ENCODE measurements at places on chromosomes 1 and 21.

DNA sequence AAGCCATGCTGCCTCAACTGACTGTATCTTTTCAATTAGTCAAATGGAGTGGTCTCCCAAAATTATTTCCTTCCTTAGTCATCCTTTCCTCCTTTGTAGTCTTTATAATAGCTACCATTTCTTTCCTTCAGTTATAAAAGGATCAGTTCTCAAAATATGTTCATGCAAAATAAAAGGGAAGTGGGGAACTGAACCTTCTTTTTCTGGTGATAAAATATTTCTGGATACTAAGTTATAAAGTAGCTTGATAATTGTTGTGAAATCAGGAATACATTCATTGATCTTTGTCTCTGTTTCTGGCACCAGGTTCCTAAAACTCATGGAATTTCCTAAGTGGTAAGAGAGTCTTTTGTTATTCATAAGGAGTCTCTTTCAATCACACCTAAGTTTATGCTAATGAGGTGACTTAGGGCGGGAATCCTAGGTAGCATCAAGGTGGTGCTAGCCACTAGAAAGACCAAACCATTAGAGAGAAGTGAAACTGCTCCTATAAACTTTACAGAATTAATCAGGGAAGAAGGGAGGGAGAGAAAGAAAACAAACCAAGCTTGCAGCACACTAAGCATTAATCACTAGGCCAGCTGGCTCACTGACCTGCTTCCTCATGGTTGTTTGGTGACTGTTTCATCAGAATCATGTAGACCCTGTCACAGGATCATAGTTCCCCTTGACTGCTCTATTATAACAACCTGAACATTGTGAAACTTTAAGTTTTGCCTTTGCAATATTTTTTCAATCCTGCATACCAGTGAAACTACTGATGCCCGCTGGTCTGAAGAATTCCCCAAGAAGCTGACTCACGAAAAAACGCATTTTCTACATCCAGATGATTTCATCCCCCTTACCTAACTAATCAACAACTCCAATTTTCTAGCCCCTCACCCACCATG lies 161.6 kb upstream of the PTBP2 start:
- DNase-seq, result no peak

DNA sequence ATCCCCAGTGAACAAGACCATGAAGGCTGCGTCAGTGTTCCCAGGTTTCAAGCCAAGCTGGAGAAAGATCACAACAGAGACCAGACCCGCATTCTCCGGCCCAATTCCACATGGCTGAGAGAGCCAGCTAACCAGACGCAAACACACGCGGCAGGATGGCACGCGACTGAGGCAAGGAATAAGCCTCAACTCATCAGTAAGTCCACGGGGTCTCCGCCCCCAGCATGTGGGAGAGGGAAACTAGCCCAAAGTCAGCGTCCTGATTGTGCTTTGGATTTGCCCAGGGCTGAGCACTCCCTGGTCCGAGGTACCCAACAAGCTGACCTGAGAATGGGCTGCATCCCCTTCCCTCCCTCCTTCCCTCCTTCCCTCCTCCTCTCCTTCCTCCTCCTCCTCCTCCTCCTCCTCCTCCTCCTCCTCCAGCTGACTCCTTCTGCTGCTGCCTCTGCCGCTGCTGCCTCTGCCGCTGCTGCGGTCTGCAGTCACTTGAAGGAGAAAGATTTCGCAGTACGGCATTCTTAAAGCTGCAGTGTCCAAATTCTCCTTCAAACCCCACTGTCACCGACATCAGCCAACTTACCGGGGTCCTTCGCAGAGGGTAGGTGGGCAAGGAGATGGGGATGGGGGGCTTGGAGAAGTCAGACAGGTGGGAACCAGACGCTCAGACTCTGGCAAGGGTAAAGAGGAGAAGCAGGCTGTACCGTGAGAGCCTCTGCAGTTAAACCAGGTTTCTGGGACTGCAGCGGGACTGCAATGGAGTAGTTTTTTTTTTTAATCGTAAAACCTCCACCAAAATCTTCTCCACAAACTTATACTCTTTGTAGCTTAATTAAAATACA lies 33.0 kb upstream of the H6PD start:
- DNase-seq, result no peak

- DNase-seq, result no peak
Measured at GRCh38 chr1:197144570-197145325, 1.7 kb downstream of the ASPM start.

DNA sequence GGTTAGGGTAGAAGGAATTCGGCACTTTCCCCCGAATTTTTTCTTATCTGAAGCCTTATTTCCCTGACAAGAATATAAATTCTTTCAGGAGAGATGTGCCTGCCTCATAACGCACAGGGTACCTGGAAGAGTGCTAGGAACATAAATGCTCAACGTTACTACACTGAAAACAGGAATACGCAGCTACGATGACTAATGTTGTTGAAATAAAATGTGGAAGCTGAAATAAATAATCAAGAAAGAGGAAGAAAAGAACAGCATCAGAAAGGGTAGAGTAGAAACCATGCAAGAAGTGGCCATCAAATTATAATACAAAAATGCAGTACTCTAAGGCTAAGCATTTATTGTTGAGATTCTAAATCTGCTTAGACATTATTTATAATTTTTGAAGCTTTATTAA lies 33.9 kb downstream of the SLC66A1 start:
- no peak for DNase-seq

- no peak for DNase-seq
Measured at GRCh38 chr21:33942426-33942825, 26.8 kb upstream of the ATP5PO start.

- no peak for DNase-seq
Measured at GRCh38 chr1:47754221-47754620, 243.0 kb downstream of the TRABD2B start.

GRCh38 chr1:59272507-59272906 lies 24.4 kb upstream of the FGGY start:
- no peak for DNase-seq

All from activated CD4-positive, CD25-positive, alpha-beta regulatory T cell (primary cell).